ENCODE measurements at places on chromosomes 7 and 10. TPM values are rescaled to one million over a fixed set of nuclear protein-coding genes. Genes with fewer than 3 reads are reported as not detected.

DNA sequence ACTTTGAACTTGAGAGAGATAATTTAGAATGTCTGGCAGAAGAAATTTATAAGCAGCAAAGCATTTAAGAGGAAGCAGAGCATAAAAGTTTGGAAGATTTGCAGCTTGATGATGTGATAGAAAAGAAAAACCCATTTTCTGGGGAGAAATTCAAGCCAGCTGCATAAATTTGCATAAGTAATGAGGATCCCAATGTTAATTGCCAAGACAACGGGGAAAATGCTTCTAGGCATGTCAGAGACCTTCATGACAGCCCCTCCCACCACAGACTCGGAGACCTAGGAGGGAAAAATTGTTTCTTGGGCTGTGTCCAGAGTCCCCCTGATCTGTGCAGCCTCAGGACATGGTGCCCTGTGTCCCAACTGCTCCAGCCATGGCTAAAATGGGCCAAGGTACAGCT lies 263.6 kb upstream of the POT1 start:
- no peak for DNase-seq

DNA sequence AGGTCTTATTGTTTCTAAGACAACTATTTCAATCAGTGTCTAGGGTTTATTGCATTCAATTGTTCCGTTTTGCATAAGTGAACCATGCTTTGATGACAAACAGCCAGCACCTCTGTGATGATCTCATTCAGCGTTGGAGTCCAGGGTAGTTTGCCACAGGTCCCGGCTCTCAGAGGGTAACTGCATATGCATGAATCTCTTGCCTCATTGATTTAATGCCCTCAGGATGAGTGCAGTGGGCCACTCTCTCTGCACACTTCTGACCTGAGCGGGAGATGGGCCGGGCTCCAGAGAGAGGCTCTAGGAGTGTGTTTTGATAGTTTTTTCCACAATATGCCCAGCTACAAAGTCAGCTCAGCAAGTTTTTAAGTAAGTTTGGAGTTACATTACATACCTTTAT lies 83.9 kb downstream of the HECW1 start:
- DNase-seq, result peak; percentile 22

GRCh38 chr10:114334301-114334700 lies 70.0 kb downstream of the AFAP1L2 start:
- DNase-seq, result no peak

Gene DNTT
- total RNA-seq, result not detected

- no peak for DNase-seq
These were observed 110.3 kb downstream of the MBL2 start for GRCh38 chr10:52662256-52662655.

DNA sequence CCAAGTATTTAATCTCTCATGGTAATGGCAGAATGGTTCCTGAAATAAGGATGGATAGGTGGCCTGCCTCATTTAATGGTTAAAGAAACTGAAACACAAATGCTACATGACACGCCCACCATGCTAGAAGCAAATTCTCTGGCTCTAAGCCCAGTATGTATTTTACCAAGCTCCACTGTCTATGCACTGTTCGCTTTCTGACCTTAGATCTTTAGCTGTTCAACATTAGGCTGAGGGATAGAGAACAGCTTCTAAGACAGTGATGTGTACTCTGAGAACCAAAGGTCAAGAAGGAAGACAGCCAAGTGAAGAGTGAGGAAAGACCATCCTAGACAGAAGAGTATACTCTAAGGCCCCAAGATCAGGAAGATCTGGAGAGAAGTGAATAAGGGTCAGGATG lies 26.6 kb downstream of the FAM3C start:
- no peak for DNase-seq

DNA sequence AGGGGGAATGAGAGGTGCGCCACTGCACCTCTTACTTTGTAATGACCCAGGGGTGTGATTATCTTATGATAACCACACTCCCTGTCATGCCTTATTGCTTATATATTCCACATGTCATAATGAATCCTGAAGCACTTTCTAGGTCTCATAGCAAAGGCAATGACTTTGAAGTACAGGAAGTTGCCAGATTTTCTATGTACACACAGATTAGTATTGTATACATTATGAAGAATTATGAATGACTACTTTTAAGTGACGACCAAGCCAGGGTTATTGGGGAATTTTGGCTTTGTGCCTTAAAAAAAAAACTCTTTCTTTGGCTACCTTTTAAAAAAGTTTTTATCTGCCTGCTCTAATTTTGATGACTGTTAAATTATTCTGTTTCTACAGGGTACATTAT lies 269.6 kb downstream of the MDFIC start:
- no peak for DNase-seq

- DNase-seq, result no peak
These were observed 21.9 kb downstream of the SND1 start for GRCh38 chr7:127673902-127674301.

- peak; percentile 45 for DNase-seq
These were observed 14.7 kb upstream of the TNS3 start for GRCh38 chr7:47596502-47597202.

- no peak for DNase-seq
These were observed 41.4 kb downstream of the GNA12 start for GRCh38 chr7:2802504-2803341.

GRCh38 chr7:26440233-26441001 lies 148.8 kb downstream of the SNX10 start:
- no peak for DNase-seq

Gene EPO
- total RNA-seq, result not detected

- no peak for DNase-seq
These were observed 41.1 kb downstream of the VIPR2 start for GRCh38 chr7:159103382-159104187.

DNA sequence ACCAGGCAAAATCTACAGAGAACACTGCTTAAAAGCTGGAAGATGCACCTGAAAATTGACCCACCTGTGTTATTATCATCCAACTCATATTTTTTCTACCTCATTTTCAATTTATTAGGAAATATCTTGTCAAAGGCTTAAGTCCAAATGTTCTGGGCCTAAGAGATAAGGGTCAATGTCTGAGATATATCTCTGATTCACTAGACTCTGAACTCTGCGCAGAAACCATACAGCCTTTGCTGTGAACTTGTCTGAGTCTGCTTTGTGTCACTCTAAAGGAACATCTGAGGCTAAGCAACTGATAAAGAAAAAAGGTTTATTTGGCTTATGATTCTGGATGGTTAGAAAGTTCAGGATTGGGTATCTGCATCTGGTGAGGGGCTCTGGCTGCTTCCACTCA lies 3.7 kb downstream of the PON1 start:
- no peak for DNase-seq

DNA sequence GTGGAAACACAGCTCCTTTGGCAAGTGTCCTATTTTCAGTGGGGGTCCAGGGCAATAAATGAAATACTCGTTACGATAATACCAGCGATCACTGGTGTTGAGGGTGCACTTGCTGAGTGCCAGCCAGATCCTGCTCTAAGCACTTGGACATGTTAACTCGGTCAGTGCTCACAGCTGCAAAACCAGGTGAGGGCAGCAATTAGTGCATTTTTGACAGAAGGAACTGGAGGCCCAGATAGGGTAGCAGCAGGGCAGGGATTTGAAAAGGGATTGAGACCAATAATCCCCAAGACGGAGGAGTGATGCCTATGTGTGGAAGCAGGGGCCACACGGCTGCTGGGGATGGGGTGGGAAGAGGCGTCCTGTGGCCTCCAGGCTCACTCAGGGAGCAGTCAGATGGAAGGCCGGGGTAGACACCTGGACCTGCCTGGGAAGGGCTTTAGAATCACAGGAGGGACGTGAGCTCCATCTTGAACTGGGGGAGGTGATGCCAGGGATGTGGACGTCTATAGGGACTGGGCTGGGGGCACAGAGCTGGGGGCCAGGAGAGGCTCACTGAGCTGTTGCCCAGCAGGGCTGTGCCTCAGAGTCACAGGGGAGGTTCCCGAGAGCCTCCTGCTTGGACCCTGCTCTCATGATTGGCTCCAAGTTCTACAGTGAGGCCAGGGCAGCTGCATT lies 14.3 kb downstream of the PTPRE start:
- DNase-seq, result no peak

GRCh38 chr10:947051-947450 lies 15.5 kb upstream of the LARP4B start:
- DNase-seq, result no peak

DNA sequence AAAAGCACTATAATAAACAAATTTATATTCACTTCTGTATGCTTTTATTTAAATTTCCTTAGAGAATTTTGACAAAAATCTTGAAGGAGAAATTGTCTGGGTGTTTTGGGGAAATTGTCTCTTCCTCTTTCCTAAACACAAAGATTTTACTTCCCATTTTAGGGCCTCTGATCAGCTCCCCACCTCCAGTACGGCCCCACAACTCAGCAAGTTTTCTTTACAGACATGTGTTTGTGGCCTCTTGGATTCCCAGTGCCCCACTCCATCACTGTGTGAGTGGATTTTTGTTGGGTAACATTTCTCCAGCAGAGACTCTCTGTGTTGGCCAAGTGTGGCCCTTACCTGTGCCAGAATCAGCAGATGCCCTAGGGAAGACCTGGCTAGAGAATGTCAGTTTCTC lies 182.8 kb upstream of the CDC14C start:
- no peak for DNase-seq

DNA sequence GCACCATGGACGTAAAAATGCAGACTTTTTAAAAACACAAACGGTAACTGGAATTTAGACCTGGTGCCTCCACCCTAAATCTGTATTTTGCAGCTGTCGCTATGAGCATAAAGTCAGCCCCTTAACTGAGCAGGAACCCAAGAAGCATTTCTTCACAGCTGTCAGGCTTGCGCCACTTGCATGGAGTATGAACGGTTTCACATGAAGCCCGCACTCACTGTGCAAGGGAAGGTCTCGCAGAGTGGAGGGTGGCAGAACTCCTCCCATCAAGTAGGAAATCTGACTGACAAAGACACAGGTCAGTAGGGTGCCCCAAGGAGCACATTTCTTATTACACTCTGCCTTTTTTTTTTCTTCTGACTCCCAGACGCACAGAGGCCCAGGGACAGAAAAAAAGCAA lies 58.5 kb downstream of the ELMO1 start:
- no peak for DNase-seq

- DNase-seq, result no peak
These were observed 500.6 kb upstream of the IGFBP3 start for GRCh38 chr7:46421441-46422230.

DNA sequence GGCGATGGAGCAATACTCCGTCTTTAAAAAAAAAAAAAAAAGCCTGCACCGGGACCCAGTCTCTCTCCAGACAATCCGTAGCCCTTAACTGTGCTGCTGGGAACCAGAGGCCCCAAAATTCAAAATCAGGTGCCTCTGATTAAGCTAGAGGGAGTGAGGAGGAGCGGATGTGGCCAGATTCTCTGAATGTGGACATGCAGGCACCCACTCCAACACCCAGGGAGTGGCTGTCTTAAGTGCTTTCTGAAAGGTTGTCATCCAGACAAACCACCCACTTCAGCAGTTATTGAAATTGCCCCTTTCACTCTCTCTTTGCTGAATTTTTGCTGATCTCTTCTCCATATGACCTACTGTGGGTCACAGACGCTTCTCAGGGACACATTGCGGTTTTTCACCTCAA lies 14.2 kb downstream of the NRP1 start:
- DNase-seq, result no peak

DNA sequence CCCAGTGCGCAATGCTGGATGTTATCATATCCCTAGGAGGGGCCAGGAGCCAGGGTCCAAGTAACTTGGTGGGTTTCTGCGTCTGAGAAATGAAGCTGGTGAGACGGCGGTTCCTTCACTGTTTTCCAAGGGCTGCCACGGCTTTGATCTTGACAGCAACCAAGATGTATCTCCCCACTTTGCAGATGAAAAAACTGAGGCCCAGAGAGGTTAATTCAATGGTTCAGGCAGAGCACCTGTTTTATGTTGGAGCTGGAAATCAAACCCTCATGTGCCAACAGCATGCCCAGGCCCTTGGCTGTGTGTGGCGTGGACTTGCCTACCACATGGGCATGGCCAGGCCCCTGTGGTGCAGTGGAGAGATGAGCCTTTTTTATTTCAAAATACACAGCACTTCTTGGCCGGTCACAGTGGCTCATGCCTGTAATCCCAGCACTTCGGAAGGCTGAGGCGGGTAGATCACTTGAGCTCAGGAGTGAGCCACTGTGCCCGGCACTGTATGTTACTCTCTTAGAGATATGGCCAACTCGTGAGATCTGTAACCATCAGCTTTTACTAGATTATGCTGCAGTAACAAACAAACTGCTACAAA lies 225.2 kb upstream of the SH2B2 start:
- DNase-seq, result no peak

Gene FAM25A
- not detected for total RNA-seq

DNA sequence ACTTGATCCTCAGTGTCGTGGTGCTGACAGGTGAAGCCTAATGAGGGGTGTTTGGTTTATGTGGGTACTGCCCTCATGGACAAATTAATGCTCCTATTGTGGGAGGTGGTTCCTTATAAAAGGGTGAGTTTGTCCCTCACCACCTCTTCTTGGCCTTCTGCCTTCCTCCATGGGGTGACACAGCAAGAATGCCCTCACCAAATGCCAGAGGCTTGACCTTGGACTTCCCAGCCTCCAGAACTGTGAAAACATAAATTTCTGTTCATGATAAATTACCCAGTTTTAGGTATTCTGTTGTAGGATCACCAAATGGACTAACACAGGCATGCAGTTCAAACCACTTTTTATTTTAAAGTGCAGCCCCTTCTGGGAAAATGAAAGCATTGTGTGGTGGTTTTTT lies 39.4 kb downstream of the BAMBI start:
- no peak for DNase-seq

DNA sequence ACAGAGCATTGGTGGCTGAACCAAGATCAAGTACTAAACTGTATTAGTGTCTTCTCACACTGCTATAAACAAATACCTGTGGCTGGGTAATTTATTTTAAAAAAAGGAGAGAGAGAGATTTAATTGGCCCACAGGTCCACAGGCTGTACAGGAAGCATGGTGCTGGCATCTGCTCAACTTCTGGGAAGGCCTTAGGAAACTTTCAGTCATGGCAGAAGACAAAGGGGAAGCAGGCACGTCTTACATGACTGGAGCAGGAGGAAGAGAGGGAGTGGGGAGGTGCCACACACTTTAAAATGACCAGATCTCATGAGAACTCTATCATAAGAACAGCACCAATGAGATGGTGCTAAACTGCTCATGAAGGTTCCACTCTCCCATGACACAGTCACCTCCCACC lies 95.2 kb upstream of the JCAD start:
- DNase-seq, result no peak

Gene CUTC
- 30.9 TPM for total RNA-seq

- DNase-seq, result no peak
These were observed 224.6 kb downstream of the RELN start for GRCh38 chr7:103764901-103765300.

- DNase-seq, result no peak
These were observed 103.3 kb upstream of the DIP2C start for GRCh38 chr10:792792-793100.

- DNase-seq, result no peak
These were observed 44.5 kb downstream of the LRRC18 start for GRCh38 chr10:48894911-48895802.

GRCh38 chr10:74880041-74880440 lies 53.6 kb downstream of the KAT6B start:
- DNase-seq, result no peak

- DNase-seq, result no peak
These were observed 30.0 kb upstream of the PRKAR1B start for GRCh38 chr7:756928-757560.
